ENCODE measurements at places on chromosomes 13 and 19.

GRCh38 chr13:80217614-80218456, 123.1 kb downstream of the SPRY2 start:
- no peak for DNase-seq

DNA sequence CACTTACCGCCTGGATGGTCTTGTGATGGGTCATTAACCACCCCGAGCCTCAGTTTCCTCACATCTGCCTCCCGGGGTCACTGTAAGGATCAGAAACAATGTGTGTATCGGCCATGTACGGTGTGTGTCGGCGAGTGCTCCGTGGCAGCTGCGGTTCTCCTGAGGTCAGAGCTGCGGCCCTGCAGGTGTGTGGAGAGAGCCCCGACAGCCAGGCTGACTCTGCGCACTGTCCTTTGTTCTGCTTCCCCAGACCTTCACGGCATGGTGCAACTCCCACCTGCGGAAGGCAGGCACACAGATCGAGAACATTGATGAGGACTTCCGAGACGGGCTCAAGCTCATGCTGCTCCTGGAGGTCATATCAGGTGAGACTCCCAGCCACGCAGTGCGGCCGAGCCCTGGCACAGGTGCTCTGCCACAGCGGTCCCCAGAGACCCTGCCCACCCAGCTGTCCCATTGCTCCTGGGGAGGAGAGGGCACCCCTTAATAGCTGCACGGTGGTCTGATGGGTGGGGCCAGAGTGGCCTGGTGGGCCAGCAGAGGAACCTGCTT, 43.8 kb downstream of the CAPN12 start:
- DNase-seq: no peak

DNA sequence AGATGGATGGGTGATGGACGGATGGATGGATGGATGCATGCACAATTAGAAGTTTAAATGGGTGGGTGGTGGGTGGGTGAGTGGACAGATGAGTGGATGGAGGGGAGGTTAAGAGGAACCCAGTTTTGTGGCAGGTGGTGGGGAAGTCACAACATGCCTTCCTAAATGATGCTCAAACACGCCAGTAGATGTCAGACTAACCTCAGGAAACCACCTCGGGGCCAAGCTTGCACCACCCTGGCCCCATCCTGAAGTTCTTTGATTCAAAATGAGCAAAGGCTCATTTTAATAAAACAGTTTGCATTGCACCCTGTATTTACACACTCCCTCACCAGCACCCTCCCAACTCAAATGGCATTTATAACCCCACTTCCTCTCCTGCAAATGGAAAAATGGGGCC, 91.4 kb upstream of the CACNA1A start:
- DNase-seq: peak; percentile 9

DNA sequence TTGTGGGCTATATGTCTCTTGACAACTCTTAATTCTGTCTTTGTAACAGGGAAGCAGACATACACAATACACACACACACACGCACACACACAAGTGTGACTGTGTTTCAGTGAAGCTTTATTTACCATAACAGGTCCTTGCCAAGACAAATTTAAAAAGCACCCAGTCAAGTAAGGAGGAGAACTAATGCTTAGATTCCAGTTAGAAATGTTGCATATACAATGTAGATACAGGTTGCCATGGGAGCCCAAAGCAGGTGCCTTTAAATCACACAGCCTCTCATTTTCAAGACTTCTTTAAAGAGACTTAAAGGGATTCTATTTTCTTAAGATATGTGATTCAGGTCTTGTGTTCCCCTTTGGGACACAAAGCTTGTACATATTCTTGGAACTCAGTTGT, 1551.9 kb downstream of the EFNB2 start:
- no peak for DNase-seq

DNA sequence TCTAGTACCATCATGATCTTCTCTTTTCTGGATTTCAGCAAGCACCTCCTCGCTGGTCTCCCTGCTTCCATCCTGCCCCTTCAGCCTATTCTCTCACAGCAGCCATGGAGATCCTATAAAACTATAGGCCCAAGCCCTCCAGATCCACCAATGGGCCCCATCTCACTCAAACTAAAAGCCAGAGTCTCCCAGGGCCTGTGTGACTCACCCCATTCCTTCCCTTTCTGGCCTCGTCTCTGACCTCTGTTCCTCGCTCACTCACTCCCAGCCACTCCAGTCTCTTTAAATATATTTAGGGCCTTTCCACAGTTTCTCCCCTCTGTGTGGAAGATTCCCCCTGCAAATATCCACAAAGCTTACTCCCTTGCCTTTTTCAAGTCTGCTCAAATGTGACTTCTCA, 89.7 kb downstream of the HSPH1 start:
- DNase-seq: no peak

DNA sequence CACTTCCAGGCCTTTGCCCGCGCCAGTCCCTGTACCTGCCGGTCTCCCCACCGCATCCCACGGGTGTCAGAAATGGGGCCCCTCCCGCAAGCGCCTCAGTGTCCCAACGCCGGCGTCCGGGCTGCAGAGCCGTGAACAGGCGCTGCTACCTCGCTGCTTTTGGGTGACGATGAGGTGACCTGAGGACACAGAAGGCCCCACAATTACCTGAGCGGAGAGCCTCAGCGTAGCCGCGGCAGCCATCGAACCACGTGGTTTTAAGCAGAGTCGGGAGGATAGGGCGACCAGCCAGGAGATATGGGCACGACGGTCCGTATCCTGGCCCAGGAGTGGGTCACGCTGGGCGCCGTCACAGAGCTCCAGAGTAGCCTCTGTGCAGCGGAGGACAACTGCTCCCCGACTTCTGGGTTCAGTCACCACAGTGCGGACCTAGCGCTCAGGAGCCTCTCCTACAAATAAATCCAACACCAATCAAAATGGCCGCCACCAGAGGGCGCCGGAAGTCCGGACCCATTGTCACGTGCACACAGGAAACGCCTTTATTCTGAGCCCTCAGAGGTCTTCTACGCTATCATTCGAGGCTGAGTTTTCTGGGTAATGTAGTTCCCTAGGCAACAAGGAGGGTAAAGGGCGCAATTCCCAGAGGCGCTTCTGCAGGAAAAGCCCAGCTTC, at the start of gene ZNF814:
Gene ZNF814, minus strand, starts transcription at position 478 of the 672 bp plus-strand sequence. Its CDS starts 235 bp downstream, at position 243.
- peak; percentile 72 for DNase-seq

DNA sequence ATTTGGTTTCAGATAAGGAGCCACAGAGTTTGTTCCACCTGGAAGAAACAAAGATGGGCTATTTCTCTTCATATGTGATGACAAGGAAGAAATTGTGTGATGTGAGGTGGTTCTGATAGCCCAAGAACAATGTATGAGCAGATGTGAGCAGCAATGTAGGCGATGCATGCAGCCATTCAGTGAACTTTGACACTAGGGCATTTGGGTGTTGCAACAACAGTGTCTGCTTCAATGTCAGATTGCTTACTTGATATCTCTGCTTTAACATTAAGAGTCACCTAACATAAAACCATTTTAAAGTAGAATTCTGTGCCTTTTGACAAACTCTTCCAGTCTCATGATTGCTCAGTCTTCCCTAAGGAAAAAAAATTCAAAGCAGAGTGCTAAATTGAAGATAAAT, 865.4 kb downstream of the SLITRK6 start:
- DNase-seq: no peak

DNA sequence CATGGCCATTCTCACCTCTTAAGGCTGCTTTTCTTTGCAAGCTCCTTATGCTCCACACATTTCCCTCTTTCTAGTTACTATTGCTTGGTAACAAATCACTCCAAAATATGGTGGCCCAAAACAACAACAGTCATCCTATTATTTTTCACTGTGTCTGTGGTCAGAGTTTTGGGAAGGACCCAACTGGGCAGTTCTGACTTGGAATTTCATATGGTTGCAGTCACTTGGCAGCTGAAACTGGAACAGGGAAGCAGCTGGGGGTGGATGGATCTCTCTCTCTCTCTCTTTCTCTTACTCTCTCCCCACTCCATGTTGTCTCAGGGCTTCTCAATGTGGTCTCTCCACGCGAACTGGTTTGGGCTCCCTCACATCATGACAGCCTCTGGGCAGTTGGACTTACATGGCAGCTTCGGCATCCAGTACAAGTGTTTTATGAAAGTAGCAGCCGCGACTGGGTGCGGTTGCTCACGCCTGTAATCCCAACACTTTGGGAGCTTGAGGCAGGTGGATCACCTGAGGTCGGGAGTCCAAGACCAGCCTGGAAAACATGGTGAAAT, 39.6 kb downstream of the NUMBL start:
- DNase-seq: no peak

- no peak for DNase-seq
Observed at GRCh38 chr19:16446724-16447368, 24.9 kb downstream of the EPS15L1 start.

DNA sequence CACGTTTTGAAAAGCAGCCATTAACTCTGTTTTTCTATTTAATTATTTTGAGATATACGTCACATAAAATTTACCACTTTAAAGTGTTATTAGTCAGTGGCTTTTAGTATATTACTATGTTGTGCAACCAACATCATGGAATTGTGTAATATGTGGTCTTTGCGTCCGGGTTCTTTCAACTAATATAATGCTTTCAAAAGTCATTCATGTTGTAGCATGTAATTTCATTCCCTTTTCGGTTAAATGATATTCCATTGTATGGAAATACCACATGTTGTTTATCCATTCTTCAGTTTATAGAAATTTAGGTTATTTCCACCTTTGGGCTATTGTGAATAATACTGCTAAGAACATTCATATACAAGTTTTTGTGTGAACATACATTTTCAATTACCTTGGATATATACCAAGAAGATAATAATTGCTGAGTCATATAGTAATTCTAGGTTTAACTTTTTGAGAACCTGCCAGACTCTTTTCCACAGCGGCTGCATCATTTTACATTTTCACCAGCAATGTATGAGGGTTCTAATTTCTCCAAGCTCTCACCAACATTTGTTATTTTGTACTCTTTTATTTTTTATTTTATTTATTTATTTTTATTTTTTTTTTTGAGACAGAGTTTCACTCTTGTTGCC, 28.1 kb upstream of the CLDN10 start:
- no peak for DNase-seq

GRCh38 chr13:30196025-30196424, 111.3 kb downstream of the KATNAL1 start:
- no peak for DNase-seq

DNA sequence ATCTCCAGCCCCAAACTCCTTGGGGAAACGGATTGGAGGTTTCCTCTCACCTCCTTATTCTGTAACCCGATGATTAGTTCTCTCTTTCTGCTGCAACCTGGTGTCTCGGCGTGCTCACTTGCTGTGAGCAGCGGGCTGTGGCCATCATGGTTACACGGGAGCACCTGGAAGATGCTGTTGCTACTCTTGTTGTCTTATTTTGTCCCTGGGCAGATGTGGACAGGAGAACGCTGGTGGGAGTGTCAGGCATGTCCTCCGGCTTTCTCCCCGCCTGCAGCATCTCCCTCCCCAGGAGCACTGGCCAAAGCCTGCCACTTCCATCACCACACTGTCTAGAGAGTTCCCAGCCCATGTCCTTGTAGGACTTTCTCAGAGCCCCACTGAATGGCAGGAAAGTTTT, 211.8 kb upstream of the ZNF536 start:
- DNase-seq: no peak

GRCh38 chr13:98482476-98483444, 94.1 kb downstream of the STK24 start:
- no peak for DNase-seq

GRCh38 chr13:98599502-98600328, 22.8 kb upstream of the STK24 start:
- no peak for DNase-seq

DNA sequence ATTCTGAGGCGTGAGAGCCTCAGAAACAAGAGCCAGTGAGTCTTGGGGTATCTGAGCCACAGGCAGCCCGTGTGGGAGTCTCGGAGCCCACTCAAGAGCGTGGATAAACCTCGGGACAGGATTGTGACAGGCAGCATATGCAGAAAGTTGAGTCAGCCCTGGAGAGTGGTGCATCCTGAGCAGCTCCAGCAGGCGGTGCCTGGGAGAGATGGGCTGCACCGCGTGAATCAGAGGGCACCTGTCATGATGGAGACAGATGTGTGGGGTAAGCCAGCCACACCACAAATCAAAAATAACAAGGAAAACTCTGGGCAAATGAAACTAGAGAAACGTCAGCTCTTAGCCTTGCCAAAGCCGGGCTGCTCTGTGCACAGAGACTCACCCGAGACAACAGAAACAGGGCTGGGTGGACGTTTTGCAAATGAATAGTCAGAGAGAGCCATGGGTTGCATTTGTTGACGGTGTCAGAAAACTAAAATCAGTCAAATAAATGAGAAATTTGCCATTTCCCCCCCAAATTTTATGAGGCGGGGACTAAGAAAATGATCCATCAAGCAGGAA, 30.0 kb upstream of the POP4 start:
- no peak for DNase-seq

GRCh38 chr19:23769691-23770468, 11.2 kb upstream of the ZNF681 start:
- DNase-seq: no peak

DNA sequence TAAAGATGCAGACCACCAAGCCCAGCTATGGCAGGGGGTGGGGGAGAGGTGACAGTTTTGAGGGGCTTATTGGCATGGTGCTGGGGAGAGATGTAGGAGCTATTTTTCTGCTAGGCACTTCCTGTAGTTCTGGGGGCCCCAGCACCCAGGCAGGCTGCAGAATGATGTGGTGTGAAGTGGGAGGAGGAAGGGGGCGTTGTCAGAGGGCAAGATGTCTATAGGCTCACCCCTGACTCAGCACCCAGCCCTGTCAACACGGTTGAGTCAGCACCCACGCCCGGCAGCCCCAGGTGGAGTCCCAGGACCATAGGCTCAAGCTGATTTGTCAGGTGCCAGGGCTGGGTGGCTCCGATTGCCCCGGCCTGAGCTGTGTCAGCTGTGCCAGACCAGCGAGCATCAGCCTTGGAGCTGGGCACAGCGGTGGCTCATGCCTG, 5.8 kb downstream of the KLF2 start:
- DNase-seq: peak; percentile 95

DNA sequence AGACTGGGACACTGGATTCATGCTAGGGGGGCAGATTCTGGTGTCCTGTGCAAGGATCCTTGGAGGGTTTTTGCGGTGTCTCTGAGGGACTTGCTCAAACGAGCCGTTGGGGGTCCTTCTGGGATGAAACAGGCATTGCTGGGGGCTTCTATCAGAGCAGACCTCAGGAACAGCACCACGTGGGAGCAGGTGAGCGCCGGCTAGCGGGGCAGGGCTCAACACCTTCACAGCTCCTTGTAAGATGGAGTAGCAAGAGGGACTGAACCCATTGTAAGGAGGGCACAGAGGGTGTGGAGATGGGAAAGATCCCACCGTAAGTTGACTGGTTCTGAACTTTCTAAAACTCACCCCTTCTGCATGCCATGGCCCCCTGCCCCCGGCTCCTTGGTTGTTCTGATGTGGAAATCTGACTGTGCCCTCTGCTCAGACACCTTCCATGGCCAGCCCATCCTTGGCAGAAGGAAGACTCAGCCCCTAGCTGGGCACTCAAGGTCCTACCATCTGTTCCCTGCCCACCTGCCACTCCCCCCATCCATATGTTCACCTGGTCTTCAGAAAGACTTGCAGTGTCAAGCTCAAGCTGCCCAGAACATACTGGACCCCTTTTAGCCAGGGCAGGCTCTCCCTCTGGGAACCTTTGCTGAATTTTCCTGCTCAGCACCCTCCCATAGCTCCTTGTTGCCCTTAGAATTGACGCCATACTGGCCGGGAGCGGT, 1.2 kb downstream of the SLC27A1 start:
- no peak for DNase-seq

Data from CD8-positive, alpha-beta T cell (primary cell).